ENCODE measurements at places on chromosomes 13 and 19.

- DNase-seq, result no peak
These were observed 3.1 kb upstream of the PTPRH start for GRCh38 chr19:55212447-55212846.

GRCh38 chr19:35533822-35534392 lies 651 bp downstream of the GAPDHS start:
- DNase-seq, result no peak

GRCh38 chr19:46745521-46746280 lies at the start of gene FKRP:
Gene FKRP (plus strand): TSS chr19:46746057. CDS start chr19:46755451, 9,394 bp downstream.
- DNase-seq, result no peak

DNA sequence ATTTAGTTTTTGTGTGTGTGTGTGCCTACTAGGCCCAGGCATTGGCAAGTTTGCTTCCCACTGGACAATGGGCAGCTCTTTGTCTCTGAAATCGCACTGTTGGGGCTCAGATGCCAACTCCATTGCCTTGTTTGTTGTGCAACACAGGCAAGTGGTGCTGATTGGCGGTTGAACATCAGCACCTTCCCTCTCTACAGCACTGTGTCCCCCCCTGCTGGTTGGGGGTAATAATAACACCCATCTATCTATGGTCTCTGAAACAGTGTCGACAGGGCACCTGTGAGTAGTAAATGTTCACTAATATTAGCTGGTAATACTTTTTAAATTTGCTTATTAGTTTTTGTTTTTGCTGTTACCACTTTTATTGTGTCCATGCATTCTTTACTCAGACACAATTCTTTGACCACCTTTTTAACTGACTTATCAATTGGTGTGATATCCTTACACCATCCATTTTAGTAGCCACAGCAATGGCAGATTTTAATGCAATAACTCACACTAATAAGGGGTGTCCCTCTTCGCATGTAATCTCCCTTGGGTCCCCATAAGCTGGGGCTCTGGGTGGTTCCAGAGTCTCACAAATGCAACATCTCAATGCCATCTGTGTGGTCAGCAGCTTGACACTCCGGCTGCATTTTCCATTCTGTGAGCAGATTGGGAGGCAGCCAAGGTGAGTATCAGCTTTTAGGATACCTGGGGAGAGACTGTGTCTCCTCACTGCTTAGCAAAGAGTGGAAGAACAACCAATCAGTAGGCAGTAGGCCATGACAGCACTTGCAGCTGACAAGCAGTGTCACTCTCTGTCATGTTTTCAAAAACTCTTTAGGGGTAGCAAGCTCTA lies 47.7 kb upstream of the UQCRFS1 start:
- DNase-seq, result no peak

- no peak for DNase-seq
These were observed 8.0 kb downstream of the TMEM86B start for GRCh38 chr19:55220525-55220924.

DNA sequence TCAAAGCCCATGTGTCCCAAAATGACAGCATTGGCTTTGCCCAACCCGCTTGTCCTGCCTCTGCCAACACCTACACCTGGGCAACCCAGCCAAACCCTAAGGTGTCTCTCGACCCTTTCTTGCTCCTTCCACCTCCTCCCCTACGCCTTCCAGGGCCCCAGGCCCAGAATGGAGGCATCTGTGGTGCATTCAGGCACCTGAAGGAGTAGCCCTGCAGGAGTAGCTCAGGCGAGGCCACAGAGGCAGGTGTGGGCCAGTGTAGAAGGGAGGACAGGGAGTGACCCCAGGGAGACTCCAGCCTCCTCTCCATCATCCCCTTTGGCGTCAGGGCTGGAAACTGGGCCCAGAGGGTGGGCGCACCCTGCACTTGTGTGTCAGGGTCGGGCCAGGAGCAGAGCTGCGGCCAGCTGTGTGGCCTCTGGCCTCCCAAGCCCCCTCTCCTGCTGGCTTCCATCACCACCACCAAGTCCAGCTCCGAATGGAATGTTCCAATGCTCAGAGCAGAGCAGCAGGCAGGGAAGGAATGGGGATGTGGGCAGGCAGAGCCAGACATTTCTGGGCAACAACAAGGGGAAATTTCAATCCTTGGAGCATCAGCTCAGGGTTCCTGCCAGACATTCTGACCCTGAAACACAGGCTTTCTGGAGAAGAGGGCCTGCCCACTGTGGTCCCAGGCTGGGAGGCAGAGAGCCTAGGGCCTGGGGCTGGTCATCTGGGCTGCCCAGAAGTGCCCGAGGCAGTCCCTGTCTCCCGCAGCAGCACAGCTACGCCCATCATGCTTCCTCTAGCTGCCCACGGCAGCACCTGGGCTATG lies 16.4 kb downstream of the PLEKHF1 start:
- DNase-seq, result no peak

DNA sequence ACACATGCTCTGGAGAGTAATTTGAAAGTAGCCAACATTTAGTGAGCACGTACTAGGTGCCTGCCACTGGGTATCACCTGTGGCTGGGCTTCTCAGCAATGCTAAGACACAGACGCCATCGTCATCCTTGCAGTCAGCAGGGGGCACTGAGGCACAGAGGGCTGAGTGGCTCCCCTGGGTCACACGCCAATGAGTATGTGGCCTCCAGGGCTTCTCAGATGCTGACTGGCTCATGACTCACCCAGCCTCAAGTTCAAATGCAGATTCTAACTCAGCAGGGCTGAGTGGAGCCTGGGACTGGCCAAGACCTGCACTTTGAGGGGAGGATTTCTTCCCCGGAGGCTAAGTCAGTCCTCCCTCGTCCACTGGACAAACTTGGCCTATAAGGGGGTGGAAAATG lies 115.1 kb upstream of the CACNA1A start:
- DNase-seq, result no peak

GRCh38 chr19:17420475-17420924 lies 653 bp downstream of the MVB12A start:
- no peak for DNase-seq

DNA sequence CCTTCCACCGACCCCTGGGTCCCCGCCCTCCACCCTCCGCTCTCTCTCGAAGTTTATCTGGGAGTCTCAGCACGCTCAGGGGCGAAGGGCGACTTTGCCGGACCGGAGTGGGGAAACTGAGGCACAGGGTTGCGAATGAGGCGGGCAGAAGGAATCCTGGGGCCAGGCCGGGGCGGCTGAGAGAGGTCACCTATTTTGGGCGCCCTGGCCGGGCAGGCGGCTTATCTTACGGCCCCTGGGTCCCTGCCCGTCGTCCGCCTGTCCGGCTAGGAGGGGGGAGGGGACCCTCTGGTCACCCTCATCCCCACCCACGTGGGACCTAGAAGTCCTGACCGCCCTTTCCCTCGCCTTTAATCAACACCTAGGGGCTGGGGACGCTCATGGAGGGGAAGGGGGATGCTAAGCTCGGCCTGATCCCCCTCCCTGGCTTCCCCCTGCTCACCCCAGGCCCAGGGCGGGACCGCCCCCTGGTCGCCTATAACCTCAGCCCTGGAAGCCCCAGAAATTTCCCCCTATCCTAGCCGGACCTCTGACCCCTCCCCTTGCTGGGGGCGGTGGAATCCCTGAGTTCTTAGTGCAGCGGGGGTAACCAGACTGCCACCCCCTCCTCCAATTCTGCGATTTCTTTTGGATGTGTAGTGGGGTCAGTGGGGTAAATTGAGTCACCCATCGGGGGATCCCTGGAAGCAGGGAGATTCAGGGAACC lies 556 bp downstream of the TRIP10 start:
- DNase-seq, result no peak

GRCh38 chr19:54230031-54230430 lies 7.2 kb upstream of the LILRB3 start:
- no peak for DNase-seq

DNA sequence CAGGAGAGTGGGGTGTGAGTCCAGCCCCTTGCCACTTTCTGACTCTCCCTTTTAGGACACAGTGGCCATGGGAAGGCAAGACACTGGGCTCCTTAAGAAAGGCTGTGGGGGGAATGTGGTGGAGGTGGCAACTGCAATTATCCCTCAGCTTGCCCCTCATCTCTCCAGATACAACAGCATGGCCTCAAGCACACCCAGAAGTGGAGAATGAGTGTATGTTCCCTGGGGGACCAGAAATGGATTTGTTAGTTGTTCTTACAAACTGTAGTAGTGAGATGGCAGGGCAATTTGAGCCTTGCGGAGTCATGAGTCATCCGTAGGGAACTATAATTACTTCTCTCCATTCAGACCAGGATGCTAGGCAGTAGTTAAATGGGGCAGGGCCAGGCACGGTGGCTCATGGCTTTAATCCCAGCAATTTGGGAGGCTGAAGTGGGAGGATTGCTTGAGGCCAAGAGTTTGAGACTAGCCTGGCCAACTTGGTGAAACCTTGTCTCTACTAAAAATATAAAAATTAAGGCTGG lies 25.6 kb upstream of the CXCL17 start:
- DNase-seq, result no peak

- no peak for DNase-seq
These were observed 29.4 kb upstream of the KDM4B start for GRCh38 chr19:4939466-4939865.

DNA sequence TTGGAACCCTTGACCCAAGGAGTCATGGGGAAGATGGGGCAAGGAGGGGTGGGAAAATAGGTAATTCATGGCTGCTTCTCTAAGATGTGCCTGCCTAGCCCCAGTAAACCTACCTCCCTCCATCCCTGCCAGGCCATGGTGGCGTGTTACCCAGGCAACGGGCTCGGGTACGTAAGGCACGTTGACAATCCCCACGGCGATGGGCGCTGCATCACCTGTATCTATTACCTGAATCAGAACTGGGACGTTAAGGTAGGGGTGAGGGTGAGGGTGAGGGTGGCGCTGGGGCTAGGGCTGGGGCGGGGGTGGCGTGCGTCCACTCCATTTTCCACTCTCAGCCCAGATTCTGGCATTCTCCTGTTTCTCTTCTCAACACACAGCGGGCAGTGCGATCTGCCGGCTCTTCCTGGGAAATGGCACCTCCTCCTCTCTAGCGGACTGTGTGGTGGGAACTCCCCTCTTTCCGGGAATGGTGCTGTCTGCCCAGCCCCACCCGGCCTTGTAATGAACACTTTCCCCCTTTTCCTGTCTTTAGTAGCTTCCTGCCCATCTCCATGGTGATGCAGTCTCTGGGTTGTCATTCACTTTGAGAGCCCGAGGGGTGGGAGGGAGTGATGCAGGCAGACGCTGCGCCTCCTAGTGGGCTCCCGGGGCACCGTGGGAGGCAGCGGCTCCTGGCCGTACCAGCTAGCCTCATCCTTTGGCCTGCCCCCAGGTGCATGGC lies 7.6 kb downstream of the EGLN2 start:
- DNase-seq, result peak; percentile 80

DNA sequence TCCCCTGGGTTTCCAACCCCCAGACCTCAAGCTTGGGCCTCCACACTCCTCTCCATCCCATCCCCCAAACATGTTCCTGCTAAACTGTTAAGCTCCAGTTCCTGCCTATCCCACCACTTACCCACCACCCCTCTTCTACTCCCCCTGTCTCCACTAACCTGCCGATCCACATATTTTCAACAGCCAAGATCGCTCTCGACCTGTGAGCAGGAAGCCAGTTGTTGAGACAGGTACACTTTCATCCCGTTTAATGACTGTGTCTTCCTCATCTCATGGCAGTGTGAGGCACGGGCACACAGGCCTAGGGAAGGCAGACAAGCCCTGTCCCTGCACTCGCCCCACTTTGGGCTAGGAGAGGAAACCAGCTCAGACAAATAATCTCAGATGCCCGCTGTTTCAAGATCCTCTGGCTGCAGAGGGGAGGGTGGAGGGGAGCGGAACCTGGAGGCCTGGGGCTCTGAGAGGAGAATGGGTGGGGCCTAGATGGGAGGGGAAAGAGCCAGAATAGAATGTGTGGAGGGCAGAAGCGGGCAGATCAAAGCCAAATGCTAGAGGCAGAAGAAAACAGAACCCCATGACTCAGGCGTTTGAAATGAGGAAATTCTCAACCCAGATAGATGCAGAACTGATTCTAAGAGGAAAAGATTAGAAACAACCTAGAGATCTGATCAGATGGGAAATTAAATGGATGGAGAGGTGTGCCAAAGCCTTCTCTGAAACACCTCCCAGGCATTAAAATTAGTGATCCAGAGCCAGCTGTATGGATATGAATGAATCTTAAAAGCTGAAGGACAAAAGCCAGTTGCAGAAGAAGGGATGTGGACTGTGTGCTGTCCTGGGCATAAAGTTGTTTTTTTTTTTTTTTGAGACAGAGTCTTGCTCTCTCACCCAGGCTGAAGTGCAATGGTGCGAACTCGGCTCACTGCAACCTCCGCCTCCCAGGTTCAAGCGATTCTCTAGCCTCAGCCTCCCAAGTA lies 16.9 kb upstream of the CYP2S1 start:
- DNase-seq, result peak; percentile 6

GRCh38 chr13:47417485-47417884 lies 520.6 kb upstream of the HTR2A start:
- DNase-seq, result no peak

DNA sequence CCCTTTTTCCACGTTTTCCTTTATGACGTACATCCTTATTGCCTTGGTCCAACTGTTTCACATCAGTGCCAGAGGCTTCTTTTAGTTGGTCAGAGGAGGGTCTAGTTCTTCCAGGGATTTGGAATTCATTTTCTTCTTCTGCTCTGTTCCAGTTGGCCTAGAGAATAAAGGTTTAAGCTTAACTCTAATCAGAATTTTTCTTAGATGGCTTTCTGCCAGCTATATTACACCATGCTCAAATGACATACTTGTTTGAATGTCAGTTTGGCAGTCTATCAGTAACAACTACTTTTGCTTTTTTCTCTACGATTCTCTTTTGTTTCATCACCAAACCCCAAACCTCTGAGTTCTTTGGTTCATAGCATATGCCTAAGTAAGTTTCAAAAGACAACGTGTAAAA lies 16.8 kb downstream of the SPART start:
- DNase-seq, result no peak

- no peak for DNase-seq
These were observed 10.6 kb upstream of the OXGR1 start for GRCh38 chr13:97004886-97005285.

DNA sequence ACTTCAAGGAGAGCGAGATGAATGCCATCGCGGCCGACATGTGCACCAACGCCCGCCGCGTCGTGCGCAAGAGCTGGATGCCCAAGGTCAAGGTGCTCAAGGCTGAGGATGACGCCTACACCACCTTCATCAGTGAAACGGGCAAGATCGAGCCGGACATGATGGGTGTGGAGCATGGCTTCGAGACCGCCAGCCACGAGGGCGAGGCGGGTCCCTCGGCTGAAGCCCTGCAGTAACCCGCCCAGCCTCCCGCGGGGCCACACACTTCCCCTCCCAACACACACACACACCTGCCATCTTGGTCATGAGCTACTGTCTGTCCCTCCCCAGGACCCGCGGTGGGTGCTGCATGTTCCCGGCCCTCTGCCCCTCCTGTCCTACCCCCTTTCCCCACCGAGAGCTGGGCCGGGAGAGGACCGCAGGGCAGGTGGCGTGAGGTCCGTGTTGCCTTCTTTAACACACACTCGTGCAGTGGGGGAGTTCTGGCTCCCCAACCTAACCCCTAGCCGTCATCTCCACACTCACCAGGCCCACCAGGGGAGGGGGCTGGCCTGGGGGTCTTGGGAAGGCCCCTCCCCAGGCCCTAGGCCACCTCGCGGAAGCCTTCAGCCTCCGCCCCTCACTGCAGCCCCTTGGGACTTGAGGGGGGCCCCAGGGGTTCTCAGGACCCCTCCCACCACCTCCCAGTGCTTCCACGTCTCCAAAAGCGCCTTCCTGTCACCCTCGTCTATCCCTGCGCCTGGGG lies 11.8 kb downstream of the STX10 start:
- DNase-seq, result no peak
